ENCODE measurements at places on chromosomes 7 and 10. TPM values are rescaled to one million over a fixed set of nuclear protein-coding genes. Genes with fewer than 3 reads are reported as not detected.

DNA sequence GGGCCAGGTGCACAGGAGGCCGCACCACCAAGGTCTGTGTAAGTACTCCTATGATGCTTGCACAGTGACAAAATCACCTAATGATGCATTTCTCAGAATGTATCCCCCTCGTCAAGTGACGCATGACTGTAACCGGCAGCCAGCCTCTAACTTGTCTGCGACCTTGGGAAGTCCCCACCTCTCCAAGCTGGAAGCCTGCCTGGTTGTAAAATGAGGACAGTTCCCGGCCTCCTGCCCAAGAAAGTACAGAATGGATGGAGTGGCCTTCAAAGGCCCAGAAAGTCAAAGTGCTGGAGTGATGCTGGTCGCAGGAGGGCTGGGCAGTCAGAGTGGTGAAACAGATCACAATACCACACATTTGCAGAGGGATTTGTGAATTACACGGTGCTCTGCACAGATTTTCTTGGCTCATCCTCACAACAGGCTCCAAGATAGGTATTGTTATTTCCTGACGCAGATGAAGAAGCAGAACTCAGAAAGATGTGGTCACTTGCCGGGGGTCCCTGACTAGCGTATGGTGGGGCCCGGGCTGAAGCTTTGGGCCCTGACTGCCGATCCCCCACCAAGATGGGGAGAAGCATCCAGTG lies 22.8 kb downstream of the SPOCK2 start:
- DNase-seq: peak; percentile 46

DNA sequence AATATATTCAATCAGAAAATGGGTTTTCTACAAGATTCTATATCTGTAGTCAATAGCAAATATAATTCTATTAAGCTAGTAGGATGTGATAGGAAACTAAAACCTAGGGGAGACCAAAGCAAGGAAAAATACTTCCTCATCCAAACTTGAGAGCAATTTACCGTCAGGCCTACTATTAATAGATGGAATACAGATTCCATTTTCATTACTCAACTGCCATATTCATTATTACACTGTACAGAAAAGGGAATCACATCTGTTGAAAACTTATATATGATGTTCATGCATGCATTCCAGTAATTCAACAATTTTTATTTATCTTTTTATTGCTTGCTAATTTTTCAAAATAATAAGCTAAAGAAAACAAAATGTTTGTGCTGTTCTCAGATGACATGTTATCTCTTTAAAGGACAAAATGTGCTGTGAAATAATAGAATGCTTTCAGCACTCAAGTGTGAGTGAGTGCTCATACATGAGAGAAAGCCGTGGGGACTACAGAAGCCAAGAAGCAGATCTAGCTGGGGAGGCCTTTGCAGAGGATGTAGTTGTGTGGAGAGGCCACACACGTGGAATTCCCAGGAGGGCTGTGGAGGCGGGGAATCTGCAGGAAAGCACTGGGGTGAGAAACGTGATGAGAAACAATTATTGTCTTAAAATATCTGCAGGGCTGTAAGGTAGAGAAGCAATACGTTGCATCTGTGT lies 110.0 kb downstream of the EGFR start:
- peak; percentile 67 for DNase-seq

DNA sequence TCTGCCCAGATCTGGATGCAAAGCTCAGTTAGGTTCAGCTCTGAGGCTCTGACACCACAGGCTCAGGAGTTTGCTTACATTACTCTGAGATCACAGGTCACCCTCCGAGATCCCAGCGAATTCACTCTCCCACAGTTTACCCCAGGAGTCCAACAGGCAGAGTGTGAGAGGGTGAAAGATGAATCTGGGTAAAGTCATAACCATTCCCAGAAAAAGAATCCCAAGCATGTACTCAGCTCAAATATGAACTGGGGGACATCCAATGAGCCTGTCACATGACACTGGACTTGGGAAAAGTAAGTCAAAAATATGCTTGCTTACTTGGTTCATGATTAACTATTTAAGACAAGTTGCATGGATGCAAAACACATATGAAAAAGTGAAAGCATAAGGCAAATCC lies 110.3 kb upstream of the ARID5B start:
- no peak for DNase-seq

Gene FOXI2
- not detected for total RNA-seq

DNA sequence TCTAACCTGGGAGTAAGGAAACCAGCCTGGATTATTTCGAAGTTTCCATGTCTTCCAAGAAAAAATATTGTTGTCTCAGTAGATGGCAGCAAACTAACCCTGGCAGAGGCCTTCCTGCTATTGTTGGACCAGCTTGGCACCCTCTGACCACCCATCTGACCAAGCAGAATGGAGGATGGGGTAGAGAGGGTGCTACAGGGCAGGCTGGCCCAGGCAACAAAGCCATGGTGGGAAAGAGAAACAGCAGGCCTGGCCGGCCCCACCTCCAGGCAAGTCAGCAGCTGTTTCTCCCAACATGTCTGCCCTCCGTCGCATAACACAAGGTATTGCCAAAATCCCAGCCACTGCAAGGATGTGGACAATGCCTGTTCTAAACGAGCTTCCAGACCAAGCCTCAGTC lies 95.0 kb downstream of the FAM53B start:
- no peak for DNase-seq

- DNase-seq: no peak
Measured at GRCh38 chr7:155647302-155647701, 2.8 kb downstream of the RBM33 start.

DNA sequence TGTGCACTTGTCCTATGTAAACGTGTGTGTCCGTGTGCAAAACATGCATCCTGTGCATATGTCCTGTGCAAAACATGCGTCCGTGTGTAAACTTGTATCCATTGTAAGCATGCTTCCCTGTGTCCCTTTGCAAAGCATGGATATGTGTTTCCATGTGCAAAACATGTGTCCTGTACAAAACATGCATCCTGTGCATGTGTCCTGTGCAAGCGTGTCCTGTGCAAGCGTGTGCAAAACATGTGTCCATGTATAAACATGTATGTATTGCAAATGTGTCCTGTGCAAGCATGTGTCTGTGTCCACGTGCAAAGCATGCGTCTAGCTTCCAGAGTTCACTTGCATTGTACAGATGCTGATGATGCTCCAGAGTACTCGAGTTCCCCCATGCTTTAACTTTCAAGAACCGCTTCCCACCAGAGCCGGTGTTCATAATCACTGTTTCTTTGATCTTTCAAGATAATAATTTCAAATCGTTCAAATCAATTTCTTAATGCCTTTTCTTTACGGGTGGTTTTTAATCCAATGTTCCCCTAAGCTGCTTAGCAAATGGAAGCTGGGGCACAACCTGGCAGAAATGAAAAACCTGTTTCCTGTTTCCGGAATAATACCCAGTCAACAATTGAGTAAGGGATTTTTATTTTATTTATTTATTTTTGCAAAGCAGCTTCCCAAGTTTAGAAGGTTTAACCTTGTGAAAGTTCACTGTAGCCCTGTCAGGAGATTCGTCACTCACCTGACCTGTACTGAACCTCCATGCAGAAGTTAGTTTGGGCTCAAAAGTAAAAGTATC lies 641 bp upstream of the ASB13 start:
- DNase-seq: no peak

Gene GALNT17
- not detected for total RNA-seq

DNA sequence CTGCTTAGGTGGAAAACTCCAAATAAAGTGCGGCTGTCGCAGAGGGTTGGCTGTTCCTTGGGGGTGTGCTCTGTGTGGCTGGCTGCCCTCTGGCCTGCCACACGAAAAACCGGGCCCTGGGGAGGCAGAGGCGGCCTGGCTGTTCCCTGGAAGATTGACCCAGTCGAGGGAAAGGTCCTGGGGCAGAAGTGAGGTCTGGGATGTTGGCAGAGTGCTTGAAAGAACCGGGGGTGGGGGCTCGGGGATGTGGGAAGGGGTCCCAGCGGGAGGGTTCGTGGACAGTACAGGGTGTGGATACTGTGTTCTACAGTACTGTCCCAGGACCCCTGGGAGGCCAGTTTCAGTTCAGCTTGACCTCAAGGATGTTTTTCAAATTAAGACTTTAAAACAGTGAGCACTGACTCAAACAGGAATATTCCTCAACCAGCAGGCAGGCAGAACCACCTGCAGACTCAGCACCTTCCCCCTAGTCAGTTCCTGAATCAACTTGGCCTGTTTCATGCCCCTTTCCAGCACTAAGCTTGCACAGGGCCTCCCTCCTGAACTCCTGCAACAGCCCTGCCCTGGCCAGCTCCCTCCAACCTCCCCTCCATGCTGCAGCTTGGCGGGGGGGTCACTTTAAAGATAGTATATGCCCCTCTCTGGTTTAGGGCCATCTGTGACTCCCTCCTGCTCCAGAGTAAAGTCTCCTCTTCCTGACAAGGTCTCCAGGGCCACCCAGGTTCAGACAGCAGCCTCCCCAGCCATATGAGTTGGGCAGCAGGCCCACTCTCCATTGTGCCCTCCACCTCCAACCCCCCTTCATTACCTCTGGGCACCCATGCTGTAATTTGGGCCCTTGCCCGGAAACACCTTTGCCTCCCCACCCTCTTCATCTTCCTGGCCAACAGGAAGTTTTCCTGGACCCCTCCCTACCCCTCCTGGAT lies 3.2 kb upstream of the ATP6V1F start:
- DNase-seq: no peak

Gene CUBN
- 0.60 TPM for total RNA-seq

Gene SKAP2
- 33.7 TPM for total RNA-seq

DNA sequence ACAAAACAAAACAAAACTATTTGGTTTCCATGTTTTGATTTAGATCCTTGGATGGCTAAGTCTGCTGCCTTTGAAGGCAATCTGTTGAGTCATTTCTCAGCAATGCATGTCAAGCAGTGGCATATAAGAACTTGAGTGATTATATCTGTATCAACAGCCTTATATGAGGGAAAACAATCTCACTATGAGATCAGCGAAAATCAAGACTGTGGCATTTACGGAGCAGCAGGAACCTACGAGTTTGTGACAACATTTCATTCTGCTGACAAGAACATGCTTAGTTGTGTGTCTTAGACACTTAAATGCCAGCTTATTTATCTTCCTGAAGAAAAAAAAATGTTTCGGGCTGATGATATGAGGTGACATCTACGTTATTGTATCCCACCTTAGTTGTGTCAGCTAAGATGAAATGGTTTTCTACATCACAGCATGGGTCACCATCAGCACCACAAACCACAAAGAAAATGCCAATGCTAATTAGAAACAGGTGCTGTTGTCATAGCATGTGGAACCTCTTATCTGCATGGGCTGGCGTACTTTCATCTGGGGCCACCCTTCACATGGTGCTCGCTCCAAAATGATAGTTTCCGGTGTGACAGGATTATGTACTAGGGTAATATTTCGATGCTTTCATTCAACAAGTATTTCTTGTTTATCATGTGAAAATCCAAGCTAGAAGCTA lies 1085.5 kb downstream of the SORCS1 start:
- DNase-seq: peak; percentile 42

DNA sequence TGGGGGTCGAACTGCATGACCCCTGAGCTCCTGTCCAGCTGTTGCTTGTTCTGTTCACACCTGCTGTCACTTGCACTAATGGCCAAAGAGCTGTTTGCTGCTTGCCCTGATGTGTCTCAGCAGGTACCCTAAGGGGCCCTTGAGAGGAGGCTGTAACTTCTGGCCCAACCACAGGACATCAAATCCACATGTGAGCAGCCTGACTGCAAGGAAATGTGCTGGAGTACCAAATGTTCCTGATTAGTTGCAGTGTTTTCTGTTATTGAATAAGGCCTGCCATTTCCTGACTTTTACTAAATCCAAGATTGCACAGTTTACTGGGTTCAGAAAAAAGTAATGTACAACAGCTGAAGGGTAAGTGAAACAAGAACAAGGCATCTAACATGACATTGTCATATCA lies 91.7 kb upstream of the IL6 start:
- DNase-seq: no peak

GRCh38 chr7:116231949-116232348 lies 21.6 kb downstream of the TES start:
- peak; percentile 22 for DNase-seq

- DNase-seq: peak; percentile 78
Measured at GRCh38 chr7:108079648-108080591, 50.2 kb downstream of the LAMB4 start.

- DNase-seq: no peak
Measured at GRCh38 chr10:70540789-70541360, 61.7 kb downstream of the PRF1 start.

Gene TMEM225B
- not detected for total RNA-seq

- no peak for DNase-seq
Measured at GRCh38 chr10:103838862-103839518, 16.4 kb downstream of the SH3PXD2A start.

Gene SYCE1
- total RNA-seq: not detected

DNA sequence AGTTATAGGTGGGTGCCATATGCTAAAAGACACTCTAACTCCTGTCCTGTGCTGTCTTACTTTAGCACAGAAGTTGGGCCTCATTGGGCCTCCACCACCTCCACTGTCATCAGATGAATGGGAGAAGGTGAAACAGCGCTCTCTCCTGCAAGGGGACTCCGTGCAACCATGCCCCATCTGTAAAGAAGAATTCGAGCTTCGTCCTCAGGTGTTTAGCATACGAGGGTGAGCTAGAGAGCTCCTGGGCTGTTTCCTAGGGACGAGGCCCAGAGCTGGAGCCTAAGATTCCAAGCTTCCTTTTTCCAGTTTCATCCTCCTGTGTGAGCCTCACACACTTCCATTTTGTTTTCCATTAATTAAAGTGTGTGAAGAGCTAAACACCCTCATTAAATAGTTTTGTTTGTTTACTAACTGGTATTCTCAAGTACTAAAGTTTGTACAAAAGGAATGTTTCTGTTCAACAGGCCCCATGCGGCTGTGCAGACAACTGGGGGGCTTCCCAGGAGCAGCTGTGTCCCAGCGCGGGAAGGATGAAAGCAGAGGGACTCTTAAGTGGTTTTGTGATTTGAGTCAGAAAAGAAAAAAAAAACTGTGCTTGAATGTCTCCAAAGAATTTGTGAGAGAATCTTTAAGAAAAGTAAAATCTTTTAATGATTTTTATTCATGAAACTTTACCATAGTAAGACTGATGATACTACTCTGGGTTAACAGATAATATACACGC lies 14.1 kb downstream of the RNF32 start:
- no peak for DNase-seq

Gene COL1A2
- 144 TPM for total RNA-seq

Gene FAM13C
- 0.22 TPM for total RNA-seq

DNA sequence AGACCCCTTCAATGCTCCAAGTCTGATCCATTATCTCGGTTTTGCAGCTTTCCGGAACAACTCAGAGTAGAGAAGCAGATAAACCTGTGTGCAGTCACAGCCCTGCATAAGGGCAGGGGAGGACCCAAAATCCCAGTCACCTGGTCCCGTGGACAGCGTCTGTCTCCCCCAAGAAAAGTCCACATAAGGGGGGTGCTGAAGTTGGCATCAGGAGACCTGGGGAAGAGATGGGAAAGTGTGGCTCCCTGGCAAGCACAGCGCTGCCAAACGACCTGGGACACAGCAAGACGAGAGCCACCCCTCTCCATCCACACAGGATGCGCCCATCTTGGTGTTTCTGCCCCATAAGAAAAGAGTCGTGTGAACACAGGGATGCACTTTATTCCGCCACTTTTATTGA lies 27.9 kb downstream of the ASB13 start:
- no peak for DNase-seq

Gene ASAH2B
- 3.1 TPM for total RNA-seq

Gene GNAT3
- not detected for total RNA-seq
